HepG2 (cell line): ENCODE measurements at places on chromosomes 11 and 22. TPM values are rescaled to one million over a fixed set of nuclear protein-coding genes. Genes with fewer than 3 reads are reported as not detected.

- no peak for DNase-seq
- H3K27ac ChIP-seq = no peak overlapping the region
- H3K4me1 ChIP-seq = no peaks in the 10 kb centered on the region
- no peak overlapping the region for H3K4me3 ChIP-seq
- no peaks in the 10 kb centered on the region for H3K36me3 ChIP-seq
Observed at GRCh38 chr22:39743935-39744334, 149.6 kb downstream of the ENTHD1 start.

GRCh38 chr11:131146827-131147490 lies 223.5 kb upstream of the NTM start:
- no peaks in the 10 kb centered on the region for H3K36me3 ChIP-seq
- no peak for DNase-seq
- H3K27me3 ChIP-seq = no peaks in the 10 kb centered on the region
- no peaks in the 10 kb centered on the region for H3K4me1 ChIP-seq
- H3K4me3 ChIP-seq = no peak overlapping the region
- no peak overlapping the region for H3K27ac ChIP-seq

DNA sequence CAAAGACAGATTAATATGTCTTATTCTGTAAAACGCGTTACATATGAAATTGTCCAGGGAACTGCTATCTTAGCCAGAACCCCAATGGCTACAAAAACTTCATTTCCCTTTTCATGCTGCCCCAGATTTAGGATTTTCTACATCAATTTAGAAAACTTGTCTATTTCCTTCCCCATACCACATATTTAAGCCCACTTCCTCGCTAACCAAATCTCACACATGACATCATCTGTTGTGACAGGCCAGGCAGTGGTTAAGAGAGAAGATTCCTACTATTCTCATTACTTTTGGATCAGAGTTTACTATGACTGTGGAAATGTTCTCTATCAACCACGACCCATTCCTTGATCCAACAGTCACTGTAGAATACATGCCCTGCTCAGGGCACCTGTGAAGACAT lies 15.9 kb downstream of the CCDC82 start:
- H3K36me3 ChIP-seq = peaks cover 9% of the 10 kb centered on the region; the same call in 2 of the 3 replicates
- H3K27me3 ChIP-seq = no peaks in the 10 kb centered on the region
- no peaks in the 10 kb centered on the region for H3K4me1 ChIP-seq
- no peak for DNase-seq
- H3K27ac ChIP-seq = no peak overlapping the region

DNA sequence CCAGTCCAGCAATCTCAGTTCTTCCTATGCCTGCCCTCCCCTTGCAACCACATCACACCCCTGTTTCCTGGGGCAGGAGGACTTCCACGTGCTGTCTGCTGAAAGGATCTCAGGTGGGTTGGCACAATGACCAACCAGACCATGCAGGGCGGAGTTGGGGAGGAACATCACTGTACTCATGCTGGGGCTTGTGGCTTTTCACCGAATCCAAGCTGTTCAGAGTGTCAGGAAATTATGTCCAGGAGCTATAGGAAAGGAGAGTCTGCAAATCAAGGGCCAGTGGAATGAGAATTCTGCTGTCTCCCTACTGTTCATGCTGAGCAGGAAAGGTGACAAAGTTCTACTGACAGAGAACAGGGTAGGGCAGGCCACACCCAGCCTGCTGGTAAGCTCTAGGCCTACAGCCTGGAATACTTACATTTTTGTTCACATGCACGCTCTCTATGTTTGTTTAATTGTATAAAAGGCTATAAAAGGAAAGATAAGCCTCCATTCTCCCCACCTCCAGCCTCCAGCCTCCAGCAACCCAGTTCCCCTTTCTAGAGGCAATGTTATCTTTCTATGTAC lies 1.7 kb upstream of the PLAAT2 start:
- H3K27ac ChIP-seq = no peak overlapping the region
- H3K4me3 ChIP-seq = no peak overlapping the region
- H3K36me3 ChIP-seq = no peaks in the 10 kb centered on the region
- peaks cover 29% of the 10 kb centered on the region for H3K4me1 ChIP-seq
- H3K27me3 ChIP-seq = no peaks in the 10 kb centered on the region

The SLC22A6 gene
- polyA plus RNA-seq = not detected in 2 replicates

DNA sequence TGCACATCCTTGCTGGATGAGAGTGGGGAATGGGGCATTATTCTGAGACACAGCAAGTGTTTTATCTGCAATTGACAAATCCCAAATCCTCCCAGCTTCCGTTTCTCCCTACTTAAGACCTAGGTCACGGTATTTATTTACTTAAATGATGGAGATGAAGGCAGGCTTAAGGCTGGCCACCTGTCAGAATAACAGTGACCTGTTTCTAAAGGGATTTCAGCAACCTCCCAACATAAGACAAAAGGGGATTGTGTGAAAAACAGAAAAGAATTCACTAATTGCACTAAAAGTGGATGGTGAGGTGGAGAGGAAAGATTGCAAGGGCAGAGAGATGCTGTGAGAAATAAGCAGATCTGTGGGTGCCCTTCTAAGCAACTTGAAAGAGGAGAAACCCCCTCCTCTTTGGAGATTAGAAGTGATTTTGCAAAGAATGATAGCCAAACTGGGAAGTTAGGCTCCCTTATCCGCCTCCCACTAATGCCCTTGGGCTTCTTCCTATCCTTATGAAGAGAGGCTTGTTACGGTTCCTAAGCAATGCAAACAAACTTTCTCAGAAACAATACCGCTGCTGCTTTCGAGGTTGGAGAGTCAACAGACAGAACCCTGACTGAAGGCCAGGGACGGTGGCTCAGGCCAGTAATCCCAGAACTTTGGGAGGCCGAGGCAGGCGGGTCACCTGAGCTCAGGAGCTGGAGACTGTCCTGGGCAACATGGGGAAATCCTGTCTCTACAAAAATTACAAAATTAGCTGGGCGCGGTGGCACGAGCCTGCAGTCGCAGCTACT lies 84.3 kb downstream of the ARL14EP start:
- DNase-seq = peak; percentile 26
- H3K4me3 ChIP-seq = no peak overlapping the region
- no peaks in the 10 kb centered on the region for H3K27me3 ChIP-seq
- H3K27ac ChIP-seq = no peak overlapping the region
- no peaks in the 10 kb centered on the region for H3K4me1 ChIP-seq
- H3K36me3 ChIP-seq = no peaks in the 10 kb centered on the region

DNA sequence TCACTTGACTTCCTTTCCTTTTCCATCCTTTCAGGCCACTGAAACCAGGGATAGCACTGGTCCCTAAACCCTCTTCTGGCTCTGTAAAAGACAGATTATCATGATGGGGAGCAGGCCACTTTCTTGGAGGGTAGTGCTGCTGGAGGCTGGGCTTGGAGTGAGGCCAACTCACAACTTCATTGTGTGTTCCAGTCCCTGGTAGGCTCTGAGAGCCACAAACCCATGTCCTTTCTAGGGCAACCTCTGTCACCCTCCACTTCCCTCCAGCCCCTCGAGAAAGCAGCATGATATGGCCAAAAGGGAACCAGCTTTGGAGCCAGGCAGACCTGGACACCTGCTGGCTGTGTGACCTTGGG lies 2.3 kb downstream of the TKFC start:
- H3K27ac ChIP-seq = peak overlapping the region; percentile 91
- no peaks in the 10 kb centered on the region for H3K27me3 ChIP-seq
- H3K4me1 ChIP-seq = peaks cover 51% of the 10 kb centered on the region
- H3K36me3 ChIP-seq = peaks cover 13% of the 10 kb centered on the region

DNA sequence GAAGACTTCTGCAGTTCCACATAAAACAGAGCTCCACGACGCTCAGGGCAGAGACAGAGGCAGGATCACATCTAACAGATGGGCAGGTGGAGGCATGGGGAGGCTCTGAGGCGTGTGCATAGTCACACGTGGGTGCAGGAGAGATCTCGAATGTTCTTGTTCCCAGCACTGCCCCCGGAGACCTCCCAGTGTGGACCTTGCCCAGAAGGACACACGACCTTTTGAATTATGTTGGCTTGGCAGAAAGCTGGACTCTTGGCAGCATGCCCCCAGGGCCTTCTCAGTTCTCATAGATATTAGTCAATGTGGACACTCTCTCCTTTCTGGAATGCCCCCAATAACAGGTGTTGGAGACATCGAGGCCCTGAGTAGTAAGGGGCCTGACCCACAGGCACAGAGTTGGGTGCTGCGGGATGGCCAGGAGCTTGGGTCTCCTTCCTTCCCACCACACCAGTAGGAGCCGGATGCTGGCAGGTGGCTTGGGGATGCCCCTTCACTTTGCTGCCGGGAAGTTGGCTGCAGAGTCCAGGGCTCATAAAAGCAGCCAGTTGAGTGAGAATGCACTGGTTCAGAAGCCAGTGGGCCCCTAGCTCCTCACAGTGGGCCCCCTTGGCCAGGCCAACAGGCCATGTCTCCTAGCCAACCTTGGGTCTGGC lies 12.1 kb downstream of the MYEOV start:
- peaks cover 45% of the 10 kb centered on the region; the same call in 2 of the 3 replicates for H3K27me3 ChIP-seq
- DNase-seq = no peak
- H3K4me3 ChIP-seq = no peak overlapping the region
- no peak overlapping the region for H3K27ac ChIP-seq
- peaks cover 12% of the 10 kb centered on the region; the same call in 1 of the 2 replicates for H3K4me1 ChIP-seq

The SGSM1 gene
- 0.07 and 0.09 TPM in 2 replicates for polyA plus RNA-seq

GRCh38 chr11:34825315-34825669 lies 90.9 kb downstream of the APIP start:
- peaks cover 62% of the 10 kb centered on the region for H3K4me1 ChIP-seq
- H3K36me3 ChIP-seq = no peaks in the 10 kb centered on the region
- H3K27ac ChIP-seq = peak overlapping the region; percentile 92

- no peaks in the 10 kb centered on the region for H3K27me3 ChIP-seq
- peaks cover 41% of the 10 kb centered on the region for H3K4me1 ChIP-seq
- H3K36me3 ChIP-seq = no peaks in the 10 kb centered on the region
- DNase-seq = no peak
Observed at GRCh38 chr11:61826930-61827570, 1.1 kb upstream of the FADS2 start.

DNA sequence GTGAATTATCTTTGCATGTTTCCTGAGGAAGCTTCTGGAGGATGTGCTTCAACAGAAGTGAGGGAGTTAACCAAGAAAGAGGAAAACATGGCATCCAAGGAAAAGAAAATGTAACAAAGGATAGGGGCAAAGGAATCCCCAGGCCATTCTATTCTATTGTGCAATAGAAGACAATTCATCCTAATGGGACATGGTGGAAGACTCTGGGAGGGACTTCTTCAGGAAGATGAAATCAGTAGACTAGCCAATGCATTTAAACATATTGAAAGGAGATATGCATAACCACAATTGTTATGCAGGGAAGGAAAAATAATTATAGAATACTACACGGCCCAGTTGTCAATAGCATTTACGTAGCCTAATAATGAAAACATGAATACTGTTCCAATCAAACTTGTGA lies 55.7 kb downstream of the THAP12 start:
- H3K27me3 ChIP-seq = no peaks in the 10 kb centered on the region
- no peak for DNase-seq
- peaks cover 29% of the 10 kb centered on the region for H3K4me1 ChIP-seq

- H3K27me3 ChIP-seq = no peaks in the 10 kb centered on the region
- H3K4me1 ChIP-seq = peaks cover 60% of the 10 kb centered on the region
- DNase-seq = peak; percentile 80
- no peak overlapping the region for H3K4me3 ChIP-seq
- no peaks in the 10 kb centered on the region for H3K36me3 ChIP-seq
Observed at GRCh38 chr11:16114978-16115871, 241.1 kb downstream of the SOX6 start.

DNA sequence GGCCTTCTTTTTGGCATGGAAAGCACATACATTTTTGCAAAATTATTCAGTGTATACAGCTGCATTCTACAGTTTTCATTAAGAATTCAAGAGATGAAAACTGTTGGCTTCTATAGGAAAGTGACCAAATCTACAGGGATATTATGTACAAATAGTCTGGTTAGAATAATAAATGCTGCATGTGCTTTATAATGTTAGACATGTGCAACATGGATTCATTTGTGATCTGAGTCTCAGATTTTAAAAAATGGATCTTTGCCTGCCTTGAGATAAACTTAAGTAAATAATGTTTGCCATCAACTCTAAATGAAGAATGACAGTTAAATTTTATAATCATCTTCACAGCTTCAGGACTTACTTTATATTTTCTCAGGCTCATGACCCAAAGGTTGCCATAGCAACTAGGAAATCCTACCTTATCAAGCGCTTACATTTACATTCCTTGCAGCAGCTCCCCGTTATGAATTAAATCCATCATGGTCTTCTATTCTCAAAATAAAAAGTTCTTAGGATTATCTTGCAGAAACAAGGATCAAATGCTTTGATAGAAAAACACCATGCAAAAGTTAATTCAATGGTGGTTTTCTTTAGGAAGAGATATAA lies 200.2 kb downstream of the CADM1 start:
- no peak for DNase-seq
- H3K4me3 ChIP-seq = no peak overlapping the region

The MOGAT2 gene
- 27.8 and 30.0 TPM in 2 replicates for polyA plus RNA-seq

GRCh38 chr22:30610299-30610698 lies 3.3 kb downstream of the TCN2 start:
- H3K36me3 ChIP-seq = no peaks in the 10 kb centered on the region
- DNase-seq = no peak
- H3K4me1 ChIP-seq = peaks cover 36% of the 10 kb centered on the region
- no peak overlapping the region for H3K4me3 ChIP-seq

GRCh38 chr11:115527534-115528125 lies 23.4 kb upstream of the CADM1 start:
- peaks cover 48% of the 10 kb centered on the region for H3K4me1 ChIP-seq
- no peaks in the 10 kb centered on the region for H3K27me3 ChIP-seq
- no peak for DNase-seq
- H3K36me3 ChIP-seq = no peaks in the 10 kb centered on the region
- no peak overlapping the region for H3K4me3 ChIP-seq

DNA sequence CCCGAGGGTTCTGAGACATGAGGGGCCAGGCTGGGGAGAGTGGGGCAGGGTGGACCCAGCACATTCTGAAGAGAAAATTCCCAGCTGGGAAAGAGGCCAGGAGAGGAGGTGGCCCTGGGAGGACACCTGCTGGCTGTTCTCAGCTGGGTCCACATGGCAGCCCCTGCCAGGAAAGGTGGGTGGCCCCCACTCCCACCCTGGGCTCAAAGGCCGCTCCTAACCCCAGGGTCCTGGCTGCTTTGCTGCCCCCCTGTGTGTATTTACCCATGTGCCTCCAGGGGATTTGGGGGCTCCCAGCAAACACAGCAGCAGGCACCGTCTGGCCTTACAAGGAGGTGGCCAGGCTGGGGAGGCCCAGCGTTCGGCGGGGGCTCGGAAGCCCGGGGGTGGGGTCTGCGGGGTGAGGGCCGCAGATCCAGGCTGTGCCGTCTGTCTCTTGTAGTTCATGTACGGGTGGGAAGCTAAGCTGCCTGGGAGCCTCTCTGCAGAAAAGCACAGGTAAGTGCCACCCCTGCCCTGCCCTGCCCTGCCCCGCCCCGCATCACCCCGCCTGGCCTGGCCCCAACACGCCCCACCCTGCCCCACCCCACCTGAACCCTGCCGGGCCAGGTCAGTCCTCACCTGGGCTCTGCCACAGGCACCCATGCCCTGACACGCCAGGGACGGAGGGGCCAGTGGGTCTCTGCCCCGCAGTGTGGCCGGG lies 10.6 kb downstream of the MUC5B start:
- no peaks in the 10 kb centered on the region for H3K4me1 ChIP-seq
- H3K36me3 ChIP-seq = no peaks in the 10 kb centered on the region
- DNase-seq = no peak
